Naive thymus-derived CD4-positive, alpha-beta T cell (primary cell): ENCODE measurements at places on chromosomes 5 and 9. TPM values are rescaled to one million over a fixed set of nuclear protein-coding genes. Genes with fewer than 3 reads are reported as not detected.

DNA sequence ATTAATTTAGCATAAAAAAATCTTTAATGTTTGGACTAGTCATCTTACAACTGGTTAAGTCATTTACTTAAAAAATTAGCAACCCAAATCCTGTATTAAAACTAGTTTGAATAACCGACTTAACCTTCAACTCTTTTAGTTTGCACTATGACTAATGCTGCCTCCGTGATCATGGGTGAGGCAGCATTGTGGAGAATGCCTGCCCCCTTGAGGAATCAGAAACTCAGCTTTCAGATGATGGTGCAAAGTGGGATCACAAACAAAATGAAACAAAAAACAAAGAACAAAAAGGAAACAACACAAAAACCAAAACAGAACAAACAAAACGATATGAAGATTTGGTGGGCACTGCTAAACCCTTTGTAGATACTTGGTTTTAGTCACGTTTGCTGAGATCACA lies 127.0 kb upstream of the PALM2AKAP2 start:
- no peak for DNase-seq

Gene AMBP
- not detected in 2 replicates for total RNA-seq

Gene NSD1
- total RNA-seq: 117 TPM

Gene CDH9
- not detected for total RNA-seq

Gene CNTNAP3
- not detected for total RNA-seq

DNA sequence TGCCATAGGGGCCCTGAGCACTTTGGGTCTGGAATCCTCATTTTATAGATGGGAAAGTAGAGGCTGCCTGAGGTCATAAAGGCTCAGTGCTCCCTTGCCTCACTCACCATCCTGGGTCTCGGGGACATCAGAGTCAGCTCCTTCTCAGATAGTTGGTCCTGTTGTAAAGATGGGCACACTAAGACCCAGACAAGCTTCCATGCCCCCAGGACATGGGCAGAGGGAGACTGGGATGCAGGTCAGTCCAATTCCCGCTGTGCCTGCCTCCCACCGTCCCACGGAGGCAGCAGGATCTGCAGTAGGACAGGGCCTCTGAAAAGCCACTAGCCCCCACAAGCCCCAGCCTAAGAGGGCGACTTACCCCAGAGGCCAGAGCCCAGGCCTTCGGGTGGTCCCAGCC lies 19.0 kb upstream of the SUSD3 start:
- no peak for DNase-seq

DNA sequence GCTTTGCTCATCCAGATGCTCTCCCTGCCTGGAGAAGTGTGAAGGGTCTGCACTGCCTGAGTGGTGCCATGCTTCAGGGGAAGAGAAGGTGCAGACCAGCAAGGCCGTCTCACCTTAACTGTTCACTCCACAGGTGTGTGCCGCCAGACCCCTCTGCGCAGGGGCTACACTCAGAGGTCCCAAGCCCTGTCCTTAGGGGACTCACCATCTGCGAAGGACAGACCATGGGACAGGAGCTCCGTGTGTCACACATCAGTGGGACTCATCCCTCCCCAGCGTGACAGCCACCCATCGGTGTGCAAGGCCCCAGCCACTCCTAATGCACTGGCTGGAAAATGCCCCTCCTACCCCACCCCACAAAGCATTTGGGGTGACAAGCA lies 142.9 kb downstream of the OLFM1 start:
- no peak for DNase-seq

DNA sequence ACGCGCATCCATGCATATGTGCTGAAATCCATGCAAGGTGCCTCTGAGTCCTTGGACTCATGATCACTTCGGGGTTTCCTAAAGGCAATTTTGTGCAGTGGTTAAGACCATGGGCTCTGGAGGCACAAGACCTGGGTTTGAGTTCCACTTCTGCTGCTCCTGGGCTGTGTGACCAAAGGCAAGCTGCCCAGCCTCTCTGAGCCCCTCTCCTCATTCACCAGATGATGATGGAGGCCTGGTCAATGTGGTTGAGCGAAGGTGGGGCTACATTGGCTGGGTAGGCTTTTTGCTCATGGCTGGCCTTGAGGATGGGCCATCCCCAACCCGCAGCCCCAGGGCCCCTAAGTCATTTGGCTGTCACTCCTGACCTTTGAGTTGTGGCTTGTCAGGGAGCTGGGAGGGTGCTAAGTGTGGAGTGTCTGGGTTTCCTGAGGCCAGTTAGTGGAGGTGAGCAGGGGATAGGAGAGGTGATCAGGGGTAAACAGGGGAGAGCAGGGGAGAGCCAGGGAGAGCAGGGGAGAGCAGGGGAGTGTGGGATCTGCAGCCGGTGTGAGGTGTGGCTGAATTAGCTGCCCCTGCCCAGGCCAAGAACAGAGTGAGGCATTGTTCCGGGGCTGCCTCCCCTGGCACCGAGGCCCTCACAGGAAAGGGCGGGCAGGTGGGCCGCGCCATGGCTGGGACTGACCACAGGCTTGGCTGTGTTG lies 64.6 kb upstream of the SYNPO start:
- DNase-seq: no peak

GRCh38 chr9:83491995-83492394 lies 46.2 kb downstream of the FRMD3 start:
- no peak for DNase-seq

DNA sequence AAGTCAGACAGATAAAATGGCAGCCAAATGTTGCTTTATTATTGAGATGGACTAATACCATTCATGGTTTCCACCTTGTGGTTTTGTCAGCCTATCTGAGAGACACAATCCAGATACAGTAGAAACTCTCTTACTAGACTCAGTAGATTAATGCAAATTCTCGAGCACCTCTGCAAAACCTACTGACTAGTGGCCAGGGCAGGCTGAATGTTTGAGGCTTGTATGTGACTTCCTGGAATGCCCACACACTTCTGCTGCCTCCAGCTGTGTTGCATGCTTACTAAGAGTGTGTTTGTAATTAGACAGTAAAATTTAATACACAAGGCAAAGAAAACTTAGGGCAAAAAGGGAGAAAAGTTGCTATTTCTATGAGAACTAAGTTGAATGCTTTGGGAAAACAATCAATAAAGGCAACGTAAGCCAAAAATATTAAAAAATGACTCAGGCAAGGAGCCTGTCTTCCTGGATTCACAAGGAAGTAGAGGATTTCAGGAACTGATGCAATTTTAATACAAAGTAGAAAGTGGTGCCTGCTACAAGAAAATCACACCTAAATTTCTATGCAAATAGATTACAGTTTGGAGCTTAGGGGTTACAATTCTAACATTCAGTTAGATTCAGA lies 30.2 kb upstream of the CCNG1 start:
- DNase-seq: no peak

Gene ASTN2
- total RNA-seq: 4.0 TPM

Gene FOXI1
- 0.13 TPM for total RNA-seq

DNA sequence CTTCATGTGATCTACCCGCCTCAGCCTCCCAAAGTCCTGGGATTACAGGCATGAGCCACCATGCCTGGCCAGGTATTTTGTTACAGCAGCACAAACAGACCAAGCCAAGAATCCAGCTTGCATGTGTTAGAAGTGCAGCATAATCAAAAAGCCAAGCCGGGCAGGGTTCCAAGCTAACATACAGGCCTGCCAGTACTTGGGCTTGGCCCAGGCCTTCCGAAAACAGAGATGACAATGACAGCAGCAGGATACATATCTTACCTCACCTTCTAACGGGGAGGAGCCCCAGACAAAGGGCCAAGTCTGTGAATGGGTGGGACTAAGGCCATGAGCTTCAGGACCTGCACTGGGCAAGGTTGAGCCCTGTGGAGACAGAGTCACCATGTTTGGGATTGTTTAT lies 91.4 kb upstream of the ZNF462 start:
- DNase-seq: no peak

Gene KIF24
- 5.3 and 6.0 TPM in 2 replicates for total RNA-seq

DNA sequence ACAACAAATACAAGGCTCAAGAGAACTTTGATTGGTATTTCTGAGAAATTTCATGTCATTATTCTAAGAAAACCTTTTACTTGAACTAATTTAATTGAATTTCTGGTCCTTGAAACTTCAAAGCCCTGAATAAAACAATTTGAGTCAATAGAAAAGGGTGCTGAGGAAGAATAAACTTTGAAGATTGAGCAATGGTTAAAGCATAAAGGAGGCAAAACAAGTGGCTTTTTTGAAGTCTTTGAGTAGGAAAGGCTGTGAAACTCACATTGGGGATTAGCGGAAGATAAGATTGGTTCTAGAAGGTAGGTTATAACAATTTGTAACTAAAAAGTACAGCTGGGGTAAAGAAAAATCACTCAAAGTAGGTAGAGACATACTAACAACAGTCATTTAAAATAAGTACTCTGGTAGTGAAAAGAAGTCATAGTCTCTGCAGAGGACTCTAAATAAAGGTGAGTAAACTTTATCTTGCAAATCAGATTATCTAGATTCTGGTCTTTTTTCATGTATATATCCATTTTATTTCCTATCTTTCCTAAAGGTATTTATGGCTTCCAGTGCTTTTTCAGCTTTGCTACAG lies 6.4 kb upstream of the PLPP1 start:
- DNase-seq: peak; percentile 47

GRCh38 chr9:86836797-86837196 lies 110.5 kb downstream of the GAS1 start:
- no peak for DNase-seq

GRCh38 chr9:107894572-107895261 lies 405.1 kb upstream of the KLF4 start:
- DNase-seq: no peak

GRCh38 chr5:54742417-54742891 lies 224.9 kb downstream of the SNX18 start:
- DNase-seq: no peak
